Dermis blood vessel endothelial cell (primary cell): ENCODE measurements at places on chromosomes 2 and 18. TPM values are rescaled to one million over a fixed set of nuclear protein-coding genes. Genes with fewer than 3 reads are reported as not detected.

MAP3K19 gene
- not detected in 2 replicates for total RNA-seq

CPO gene
- not detected in 2 replicates for total RNA-seq

SIX2 gene
- 0.09 TPM in 1 of 2 replicates, not detected in the other for total RNA-seq

SLC4A3 gene
- 0.17 and 0.37 TPM in 2 replicates for total RNA-seq

SLC19A3 gene
- total RNA-seq, result 0.14 TPM in 1 of 2 replicates, not detected in the other

APCDD1 gene
- total RNA-seq, result 0.14 and 0.34 TPM in 2 replicates

ZSCAN30 gene
- 14.0 and 16.8 TPM in 2 replicates for total RNA-seq

LYPD6 gene
- 9.4 and 14.1 TPM in 2 replicates for total RNA-seq

UBXN4 gene
- 69.1 and 89.3 TPM in 2 replicates for total RNA-seq

SERPINB12 gene
- not detected in 2 replicates for total RNA-seq

ECEL1 gene
- not detected in 2 replicates for total RNA-seq

COL6A3 gene
- total RNA-seq, result 6.3 and 14.6 TPM in 2 replicates
